Endothelial cell (in vitro differentiated cells): ENCODE measurements at places on chromosomes 4 and X.

DNA sequence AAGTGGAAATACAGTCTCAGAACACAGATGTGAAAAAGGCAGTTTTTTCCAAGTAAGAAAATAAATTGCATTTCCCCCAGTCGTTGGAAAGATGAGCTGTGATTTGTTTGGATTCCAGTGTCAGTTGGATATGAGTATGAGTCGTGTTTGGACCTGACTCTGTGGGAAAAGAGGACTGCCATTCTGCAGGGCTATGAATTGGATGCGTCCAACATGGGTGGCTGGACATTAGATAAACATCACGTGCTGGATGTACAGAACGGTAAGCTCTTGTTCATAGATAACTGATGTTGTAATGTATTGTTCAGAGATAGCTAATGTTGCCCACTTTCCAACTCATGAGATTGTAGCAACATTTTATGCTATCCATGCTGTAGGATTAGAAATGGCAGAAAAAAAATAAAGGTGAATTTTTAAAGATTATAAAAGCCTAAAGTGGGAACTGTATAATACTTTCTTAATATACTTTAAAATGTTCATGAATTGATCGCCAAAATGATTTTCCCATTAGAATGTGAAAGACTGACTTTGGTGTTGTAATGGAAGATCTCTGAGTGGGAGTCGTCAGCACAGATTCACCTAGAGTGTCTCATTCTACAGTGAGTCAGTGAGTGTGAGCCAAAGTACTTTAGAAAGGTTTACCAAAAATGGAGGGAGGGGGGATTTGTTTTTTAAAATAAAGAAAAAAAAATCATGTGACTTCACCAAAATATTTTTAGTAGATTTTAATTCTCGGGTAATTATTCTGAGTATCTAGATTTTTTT is 178.7 kb downstream of the DCTD start:
- no peak for DNase-seq

- no peak for DNase-seq
Observed at GRCh38 chrX:29376584-29376983, 789.3 kb downstream of the IL1RAPL1 start.

GRCh38 chrX:37348971-37349220 is 268 bp upstream of the PRRG1 start:
- DNase-seq, result no peak

GRCh38 chr4:93147524-93148212 is 680.9 kb upstream of the ATOH1 start:
- DNase-seq, result no peak

DNA sequence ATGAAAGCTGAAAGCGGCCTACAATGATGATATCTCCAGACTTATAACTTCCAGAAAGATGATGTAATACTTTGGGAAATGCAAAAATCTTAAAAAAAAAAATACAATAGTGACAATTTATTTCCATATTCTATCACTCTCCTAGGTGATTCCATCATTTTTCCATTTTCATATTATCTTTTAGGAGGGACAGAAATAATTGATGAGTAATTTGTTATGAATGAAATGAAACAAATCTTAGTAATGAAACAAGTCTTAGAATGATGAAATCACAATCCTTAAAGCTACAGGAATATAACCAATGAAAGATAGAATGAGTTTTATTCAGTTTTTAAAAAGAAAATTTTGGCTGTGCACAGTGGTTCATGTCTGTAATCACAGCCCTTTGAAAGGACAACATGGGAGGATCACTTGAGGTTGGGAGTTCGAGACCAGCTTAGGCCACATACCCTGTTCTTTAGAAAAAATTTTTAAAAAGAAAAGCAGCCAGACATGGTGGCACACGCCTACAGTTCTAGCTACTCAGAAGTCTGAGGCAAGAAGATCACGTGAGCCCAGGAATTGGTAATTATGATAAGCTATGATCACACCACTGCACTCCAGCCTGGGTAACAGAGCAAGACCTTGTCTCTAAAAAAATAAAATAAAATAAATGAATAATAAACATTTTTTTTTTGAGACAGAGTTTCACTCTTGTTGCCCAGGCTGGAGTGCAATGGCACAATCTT is 21.7 kb downstream of the CLOCK start:
- no peak for DNase-seq

GRCh38 chr4:163378661-163379060 is 35.0 kb downstream of the NPY5R start:
- DNase-seq, result no peak

GRCh38 chrX:4764888-4765287 is 1051.4 kb upstream of the PRKX start:
- no peak for DNase-seq

- no peak for DNase-seq
Observed at GRCh38 chr4:146359771-146360170, 145.4 kb downstream of the REELD1 start.
